Activated naive CD8-positive, alpha-beta T cell treated with anti-CD3 and anti-CD28 coated beads, Interleukin-2, amount 50 U/mL, for 24 hours (primary cell): ENCODE measurements at places on chromosomes 7 and 10.

DNA sequence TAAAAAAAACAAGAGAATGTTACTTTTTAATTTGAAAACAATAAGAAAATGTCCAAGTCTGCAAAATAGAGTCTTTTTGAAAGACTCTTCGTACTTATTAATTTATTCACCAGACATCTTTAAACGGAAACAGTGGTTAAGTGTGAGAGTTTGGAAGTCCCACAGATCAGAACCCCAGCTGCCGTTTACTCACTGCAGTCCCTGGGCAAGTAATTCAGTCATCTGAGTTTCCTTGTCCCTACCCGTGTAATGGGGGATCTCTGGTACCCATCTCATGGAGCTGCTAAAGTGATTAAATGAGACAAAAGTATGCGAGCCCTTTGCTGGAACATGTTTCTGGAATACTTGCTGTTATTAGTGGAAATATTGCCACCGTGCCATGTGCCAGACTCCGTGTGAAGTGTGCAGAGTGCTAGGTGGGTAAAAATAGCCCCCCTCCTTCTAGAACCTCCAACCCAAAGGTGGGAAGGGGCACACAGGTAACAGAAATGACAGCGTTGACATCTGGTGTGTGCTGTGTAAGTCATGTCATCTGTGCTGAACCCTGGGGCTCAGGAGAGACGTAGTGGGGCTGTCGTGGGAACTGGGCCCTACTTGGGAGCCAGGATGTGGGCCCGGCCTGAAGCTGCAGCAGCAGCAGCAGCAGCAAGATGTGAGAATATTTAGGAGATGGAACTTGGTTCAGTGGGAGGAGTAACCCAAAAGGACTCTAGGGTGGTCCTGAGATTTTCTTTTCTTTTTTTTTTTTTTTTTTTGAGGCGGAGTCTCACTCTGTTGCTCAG, 140.5 kb downstream of the CUX1 start:
- DNase-seq, result no peak

GRCh38 chr7:44194069-44194468, 4.8 kb upstream of the GCK start:
- peak; percentile 41 for DNase-seq

- DNase-seq, result no peak
These were observed 172.4 kb upstream of the MKI67 start for GRCh38 chr10:128298587-128298986.

- DNase-seq, result no peak
These were observed 40.1 kb upstream of the CFAP46 start for GRCh38 chr10:132982301-132982989.

GRCh38 chr7:5528071-5528814, 104.6 kb upstream of the TNRC18 start:
- DNase-seq, result peak; percentile 35

GRCh38 chr7:71198391-71198790, 66.4 kb downstream of the GALNT17 start:
- no peak for DNase-seq

- DNase-seq, result no peak
These were observed 110.1 kb downstream of the INHBA start for GRCh38 chr7:41592794-41593193.

DNA sequence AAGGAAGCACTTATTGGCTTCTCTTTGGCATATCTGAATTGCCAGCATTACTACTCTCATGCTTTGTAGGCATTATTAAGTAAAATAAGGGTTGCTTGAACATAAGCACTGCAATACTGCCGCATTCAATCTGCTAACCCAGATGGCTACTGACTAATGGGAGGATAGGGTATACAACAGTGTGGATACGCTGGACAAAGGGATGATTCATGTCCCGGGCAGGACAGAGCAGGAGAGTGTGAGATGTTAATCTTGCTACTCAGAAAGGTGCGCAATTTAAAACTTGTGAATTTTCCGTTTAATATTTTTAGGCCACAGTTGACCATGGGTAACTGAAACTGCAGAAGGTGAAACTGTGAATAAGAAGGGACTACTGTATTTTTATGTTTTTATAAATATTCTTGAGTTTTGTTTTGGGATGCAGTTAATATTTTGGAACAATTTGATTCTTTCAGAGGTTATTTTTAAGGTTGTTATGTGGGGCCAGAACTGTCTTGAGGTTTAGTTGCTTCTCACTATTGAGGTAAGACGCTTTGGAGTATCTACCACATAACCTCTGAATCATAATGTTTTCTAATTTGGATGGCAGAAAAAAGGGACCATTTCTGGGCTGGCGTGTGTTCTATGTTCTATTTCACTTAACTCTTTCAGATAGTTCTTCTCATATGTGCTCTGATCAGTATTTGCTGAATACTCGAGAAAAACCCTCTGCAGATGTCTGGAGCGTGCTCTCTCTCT, 75.7 kb upstream of the SYPL1 start:
- DNase-seq, result no peak

- DNase-seq, result no peak
These were observed 5.6 kb upstream of the ZNF518A start for GRCh38 chr10:96124230-96125141.

- no peak for DNase-seq
These were observed 253.6 kb downstream of the WDR37 start for GRCh38 chr10:1309617-1310270.

DNA sequence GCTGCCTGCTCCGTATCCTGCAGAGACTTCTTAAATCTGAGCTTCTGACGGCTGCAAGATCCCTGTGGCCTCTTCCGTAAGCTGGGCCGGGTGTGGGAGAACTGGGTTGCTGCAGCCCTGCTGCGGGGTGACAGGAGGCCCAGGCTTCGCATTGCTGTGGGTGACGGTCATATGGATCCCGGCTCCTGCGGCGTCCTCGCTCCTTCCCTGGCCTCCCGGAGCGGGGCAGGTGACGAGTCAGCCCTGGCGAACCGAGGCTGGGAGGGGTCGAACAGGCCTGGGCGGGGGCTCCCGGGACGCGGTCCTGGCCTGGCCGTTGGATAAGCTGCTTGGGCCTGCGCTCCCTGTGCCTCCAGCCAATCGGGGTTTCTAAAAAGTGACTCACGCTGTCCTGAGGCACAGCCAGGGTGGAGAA, 7.8 kb upstream of the UBE2D1 start:
- no peak for DNase-seq
